ENCODE measurements at places on chromosomes 7 and 10.

DNA sequence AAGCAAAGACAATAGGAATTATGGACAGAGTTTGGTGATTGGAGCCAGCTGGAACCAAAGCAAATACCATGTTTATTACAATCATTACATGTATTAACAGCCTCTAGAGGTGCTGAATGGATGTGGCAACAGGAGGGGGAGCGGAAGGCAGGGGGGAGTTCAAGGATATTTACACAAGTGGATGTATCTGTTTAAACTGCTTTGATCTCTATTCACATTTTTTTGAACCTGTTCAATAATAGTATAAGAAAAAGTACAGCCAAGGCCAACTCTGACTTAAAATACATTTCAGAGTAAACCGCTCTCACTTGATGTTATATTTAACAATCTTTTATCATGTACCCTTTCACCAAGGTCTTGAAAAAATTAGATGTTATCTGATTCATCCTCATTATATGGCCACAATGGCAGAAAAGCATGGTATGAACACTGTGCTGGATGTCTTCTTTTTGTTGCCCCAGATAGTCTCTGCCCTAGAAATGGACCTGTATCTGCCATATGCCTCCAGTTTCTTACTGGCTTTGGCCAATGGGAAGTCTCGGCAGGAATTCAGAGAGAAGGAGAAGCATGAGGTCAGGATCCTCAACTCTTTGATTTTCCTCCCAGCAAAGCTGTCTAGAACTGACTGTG is 88.2 kb upstream of the FAM133B start:
- DNase-seq: no peak

- no peak for DNase-seq
Observed at GRCh38 chr7:34019301-34019790, 114.0 kb downstream of the BMPER start.

GRCh38 chr10:118793545-118793944 is 38.8 kb upstream of the CACUL1 start:
- no peak for DNase-seq

- no peak for DNase-seq
Observed at GRCh38 chr7:143318661-143319060, 2.8 kb downstream of the CLCN1 start.

GRCh38 chr10:75012471-75012870 is 99.0 kb upstream of the SAMD8 start:
- DNase-seq: no peak

GRCh38 chr7:129123510-129123857 is 21.0 kb upstream of the TSPAN33 start:
- DNase-seq: no peak

GRCh38 chr10:99565166-99565565 is 32.4 kb downstream of the NKX2-3 start:
- no peak for DNase-seq

DNA sequence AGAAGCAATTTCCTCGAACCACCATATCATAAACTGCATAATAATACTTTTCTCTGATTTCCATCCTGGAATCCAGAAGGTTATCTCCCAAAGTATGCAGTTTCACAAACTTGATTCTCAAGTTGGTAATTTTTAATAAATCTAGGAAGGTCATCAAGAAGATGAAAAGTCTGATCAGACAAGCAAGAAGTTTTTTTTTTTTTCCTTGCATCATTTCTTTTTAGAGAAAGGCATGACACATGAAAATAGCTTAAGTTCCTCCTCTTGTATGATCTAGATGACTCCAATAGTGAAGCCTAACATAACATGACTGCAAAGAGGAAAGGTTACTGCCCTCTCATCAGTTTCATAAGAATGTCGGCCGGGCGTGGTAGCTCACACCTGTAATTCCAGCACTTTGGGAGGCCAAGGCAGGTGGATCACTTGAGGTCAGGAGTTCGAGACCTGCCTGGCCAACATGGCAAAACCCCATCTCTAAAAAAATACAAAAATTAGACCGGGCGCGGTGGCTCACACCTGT is 22.2 kb downstream of the LAMB1 start:
- DNase-seq: no peak

DNA sequence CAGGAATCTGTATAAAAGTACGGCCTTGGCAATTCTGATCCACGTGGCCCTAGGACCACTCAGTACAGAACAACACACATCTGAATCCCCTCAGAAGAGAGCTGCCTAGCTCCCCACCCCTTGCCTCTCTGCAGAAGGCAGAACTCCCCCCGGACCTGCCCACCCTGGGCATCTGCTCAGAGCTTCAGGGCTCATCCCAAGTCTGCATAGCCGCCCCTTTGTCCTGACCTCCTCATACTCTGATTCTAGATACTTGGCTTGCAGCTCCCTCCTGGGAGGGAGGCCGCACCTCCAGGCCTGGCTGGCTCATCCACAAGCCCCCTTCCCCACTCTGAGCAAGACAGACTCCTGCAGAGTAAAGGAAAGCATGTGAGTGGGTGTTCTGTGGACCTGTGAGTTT is 49.6 kb downstream of the GRID1 start:
- no peak for DNase-seq

- DNase-seq: no peak
Observed at GRCh38 chr10:86905429-86905828, 52.0 kb downstream of the MMRN2 start.

DNA sequence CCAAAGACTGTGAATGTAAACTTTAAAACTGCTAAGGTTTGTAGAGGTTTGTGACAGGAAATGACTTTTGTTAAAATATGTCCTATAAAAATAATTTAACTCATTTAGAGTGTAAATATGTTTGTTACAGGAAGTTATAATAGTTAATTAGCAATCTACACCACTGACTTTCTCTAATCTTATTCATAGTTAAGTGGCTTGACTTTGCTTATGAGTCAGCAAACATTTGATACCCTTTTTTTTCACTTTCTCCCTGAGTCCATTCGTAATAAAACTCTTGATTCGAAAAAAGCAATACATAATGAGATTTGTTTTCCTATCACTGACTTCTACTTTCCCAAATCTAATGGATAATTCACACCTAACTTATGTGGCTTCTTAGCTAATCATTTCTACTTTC is 317.7 kb upstream of the SEMA3C start:
- no peak for DNase-seq

- no peak for DNase-seq
Observed at GRCh38 chr7:139683137-139683921, 94.5 kb downstream of the HIPK2 start.

DNA sequence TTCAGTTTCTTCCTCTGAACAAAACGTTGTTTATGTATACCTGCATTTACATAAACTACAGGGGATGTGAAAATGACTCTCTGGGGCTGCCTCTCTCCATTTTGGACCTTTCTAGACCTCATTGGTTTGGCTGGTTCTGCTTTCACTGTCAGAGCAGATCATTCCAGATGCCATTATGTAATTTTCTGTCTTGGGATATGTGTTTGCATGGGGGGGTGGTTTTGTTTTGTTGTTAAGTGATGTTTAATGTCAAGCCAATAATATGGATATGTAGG is 172.4 kb downstream of the LRRC4 start:
- no peak for DNase-seq

GRCh38 chr10:33507662-33508425 is 173.4 kb upstream of the NRP1 start:
- DNase-seq: no peak

DNA sequence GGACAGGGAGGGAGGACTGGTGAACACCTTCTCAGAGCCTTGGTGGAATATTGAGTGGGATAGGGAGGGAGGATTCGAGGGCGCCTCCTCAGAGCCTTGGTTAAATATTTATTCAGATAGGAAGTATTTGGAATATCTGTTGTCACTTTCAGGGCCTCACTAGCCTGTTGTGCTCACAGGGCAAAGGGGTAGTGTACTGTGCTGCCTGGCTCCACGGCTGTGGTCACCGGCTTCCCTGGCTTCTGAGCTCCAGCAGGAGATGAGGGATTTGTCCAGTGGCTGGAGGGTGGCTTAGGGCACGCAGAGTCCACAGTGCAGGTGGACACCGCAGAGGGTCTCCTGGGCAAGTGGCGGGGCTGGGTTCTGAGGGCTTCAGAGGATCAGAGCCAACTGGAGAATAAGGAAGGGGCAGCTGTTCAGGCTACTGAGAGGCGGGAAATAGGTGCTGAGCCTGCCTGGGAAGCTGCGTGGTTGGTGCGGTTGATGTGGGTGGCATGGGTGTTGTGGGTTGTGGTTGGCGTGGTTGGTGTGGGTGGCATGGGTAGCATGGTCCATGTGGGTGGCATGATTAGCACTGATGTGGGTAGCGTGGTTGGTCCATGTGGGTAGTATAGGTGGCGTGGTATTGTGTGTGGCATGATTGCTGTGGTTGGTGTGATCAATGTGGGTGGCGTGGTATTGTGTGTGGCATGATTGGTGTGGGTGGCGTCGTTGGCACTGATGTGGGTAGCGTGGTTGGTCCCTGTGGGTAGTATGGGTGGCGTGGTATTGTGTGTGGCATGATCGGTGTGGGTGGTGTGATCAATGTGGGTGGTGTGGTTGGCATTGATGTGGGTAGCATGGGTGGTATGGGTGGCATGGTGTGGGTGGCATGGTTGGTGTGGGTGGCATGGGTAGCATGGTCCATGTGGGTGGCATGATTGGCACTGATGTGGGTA is 16.7 kb downstream of the INPP5A start:
- DNase-seq: no peak

GRCh38 chr7:121960678-121961077 is 87.7 kb downstream of the PTPRZ1 start:
- no peak for DNase-seq

DNA sequence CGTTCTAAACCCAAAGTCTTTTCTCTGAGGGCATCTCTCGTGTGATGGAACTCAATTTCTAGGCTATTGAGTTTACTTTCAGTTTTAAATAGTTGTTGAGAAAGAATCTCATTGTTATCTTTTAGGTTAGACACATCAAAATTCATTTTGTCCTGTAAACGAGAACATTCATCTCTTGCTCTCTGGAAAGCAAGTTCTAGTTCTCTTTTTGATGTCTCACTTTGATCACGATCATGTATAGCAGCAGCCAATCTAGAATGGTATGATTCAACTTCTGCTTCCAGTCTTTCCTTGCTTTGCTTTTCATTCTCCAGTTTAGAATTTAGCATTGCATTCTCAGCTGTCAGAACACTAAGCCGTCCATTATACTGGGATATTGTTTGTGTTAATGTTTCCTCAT is 65.1 kb downstream of the ANKRD26 start:
- DNase-seq: no peak

DNA sequence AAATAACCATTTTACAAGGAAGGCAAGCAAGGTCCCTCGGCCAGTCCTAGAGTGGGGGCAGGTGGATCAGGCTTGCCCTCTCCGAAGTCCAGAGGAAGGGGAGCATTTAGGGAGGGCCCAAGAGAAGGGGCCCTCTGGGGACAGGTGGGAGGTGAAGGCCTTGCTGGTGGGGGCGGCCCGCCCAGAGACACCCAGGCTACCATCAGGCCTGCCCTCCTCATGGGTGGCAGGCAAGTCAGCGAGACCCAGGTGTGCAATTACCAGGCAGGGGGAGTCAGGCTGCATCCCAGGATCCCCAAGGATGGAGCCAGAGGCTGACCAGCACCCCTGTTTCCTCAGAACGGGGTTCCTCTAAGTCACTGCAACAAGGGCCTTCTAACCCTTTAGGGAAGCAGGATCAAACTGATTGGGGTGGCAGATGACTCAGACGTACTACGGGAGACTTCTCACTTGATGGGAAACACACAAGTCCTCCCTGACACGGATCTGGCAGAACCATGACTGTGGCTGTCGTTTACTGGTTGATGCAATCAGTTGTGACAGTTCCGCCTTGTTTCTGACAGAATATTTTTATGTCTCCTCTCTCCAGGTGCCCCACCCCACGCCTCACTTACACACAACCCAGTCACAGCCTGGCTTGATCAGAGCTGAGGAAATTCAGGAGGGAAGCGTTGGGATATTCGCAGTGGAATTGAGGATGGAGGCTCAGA is 8.2 kb downstream of the LOXL4 start:
- DNase-seq: no peak

GRCh38 chr10:63388421-63389031 is 77.3 kb downstream of the JMJD1C start:
- DNase-seq: peak; percentile 28

DNA sequence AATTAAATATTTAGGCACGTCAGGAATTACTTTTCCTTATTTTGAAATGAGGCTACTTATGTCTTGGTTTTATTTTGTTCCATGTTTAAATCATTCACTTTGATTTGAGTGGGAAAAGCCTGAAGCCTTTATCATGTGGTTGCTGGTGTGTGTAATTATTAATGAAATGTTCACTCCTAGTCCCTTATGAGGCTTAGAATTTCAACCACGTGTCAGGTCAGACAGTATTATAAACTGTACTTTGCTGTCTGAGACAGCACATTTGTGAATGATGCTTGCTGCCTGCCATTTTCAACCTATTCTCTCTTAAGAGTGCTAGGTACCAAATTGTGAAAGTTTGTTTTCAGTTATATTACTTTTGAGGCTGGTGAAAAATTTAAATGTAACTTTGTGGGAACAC is 58.9 kb downstream of the COL17A1 start:
- DNase-seq: no peak

GRCh38 chr7:2554661-2555111 is 638 bp downstream of the BRAT1 start:
- peak; percentile 25 for DNase-seq

DNA sequence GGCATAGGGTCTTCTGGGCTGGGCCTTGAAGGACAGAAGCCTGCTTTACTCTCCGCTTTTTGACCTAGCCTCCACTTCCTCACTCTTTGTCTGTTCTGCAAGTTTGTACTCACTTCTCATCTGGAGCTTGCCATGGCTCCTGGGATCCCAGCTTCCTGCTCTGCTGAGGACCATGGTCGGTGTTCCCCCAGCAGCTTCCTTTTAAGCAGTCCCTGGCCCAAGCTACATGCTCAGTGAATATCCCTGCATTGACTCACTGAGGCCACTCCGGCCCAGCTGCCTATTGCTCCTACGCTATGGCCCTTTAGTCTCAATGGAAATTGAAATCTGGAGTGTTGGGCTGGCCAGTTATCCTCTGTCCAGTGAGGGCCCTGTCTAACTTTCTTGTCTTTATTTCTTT is 427.7 kb downstream of the RPS24 start:
- no peak for DNase-seq

DNA sequence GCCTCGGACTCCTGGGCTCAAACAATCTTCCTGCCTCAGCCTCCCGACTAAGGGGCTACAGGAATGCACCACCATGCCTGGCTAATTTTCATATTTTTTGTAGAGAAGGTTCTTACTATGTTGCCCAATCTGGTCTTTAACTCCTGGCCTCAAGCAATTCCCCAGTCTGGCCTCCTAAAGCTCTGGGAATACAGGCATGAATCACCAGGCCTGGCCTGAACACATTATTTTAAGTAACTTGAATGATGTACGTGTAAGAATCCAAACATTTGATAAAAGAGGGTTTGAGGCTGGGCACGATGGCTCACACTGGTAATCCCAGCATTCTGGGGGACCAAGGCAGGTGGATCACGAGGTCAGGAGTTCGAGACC is 13.0 kb upstream of the BAMBI start:
- DNase-seq: no peak

DNA sequence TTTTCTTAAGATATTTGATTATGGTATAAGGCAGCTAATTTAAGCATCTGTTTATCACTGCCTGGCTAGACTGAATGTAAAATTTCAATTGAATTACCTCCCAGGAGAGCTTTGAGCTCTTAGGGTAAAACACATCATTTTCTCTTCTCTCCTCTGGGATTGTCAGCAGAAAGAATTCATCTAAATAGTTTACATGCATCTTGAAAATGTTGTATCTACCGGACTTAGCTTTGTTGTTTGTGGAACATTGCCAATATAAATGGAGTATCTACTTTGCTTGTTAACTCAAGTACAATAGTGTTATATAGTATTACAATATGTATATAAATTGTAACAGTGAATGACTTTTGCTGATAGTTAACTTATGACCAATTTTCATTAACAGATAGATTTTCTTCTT is 73.3 kb downstream of the TAF3 start:
- no peak for DNase-seq
